ENCODE measurements at places on chromosomes 6 and 20.

DNA sequence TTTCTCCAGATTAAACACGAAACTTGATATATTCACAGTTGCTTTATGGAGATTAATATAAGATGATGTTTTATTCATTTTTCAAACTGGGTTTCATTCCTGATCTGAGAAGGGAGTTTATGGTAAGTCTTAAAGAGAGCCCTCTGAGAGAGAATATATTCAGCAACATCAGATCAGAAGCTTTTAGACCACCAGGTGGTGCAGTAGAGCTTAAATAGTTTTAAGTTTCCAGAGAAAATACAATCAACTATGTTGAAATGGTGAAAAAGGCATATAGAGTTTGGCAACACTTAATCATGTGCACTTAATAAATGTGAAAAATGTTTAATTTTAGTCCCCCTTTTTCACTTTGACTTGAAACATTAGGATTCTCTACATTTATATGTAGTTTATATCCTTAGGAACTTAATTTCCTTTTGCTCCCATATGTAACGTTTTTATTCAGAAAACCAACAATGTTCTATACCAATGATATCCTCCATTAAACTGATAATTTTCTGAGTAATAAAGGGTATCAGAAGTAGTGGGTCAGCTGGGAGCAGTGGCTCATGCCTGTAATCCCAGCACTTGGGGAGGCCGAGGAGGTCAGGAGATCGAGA is 86.4 kb upstream of the CLDN20 start:
- no peak for DNase-seq

DNA sequence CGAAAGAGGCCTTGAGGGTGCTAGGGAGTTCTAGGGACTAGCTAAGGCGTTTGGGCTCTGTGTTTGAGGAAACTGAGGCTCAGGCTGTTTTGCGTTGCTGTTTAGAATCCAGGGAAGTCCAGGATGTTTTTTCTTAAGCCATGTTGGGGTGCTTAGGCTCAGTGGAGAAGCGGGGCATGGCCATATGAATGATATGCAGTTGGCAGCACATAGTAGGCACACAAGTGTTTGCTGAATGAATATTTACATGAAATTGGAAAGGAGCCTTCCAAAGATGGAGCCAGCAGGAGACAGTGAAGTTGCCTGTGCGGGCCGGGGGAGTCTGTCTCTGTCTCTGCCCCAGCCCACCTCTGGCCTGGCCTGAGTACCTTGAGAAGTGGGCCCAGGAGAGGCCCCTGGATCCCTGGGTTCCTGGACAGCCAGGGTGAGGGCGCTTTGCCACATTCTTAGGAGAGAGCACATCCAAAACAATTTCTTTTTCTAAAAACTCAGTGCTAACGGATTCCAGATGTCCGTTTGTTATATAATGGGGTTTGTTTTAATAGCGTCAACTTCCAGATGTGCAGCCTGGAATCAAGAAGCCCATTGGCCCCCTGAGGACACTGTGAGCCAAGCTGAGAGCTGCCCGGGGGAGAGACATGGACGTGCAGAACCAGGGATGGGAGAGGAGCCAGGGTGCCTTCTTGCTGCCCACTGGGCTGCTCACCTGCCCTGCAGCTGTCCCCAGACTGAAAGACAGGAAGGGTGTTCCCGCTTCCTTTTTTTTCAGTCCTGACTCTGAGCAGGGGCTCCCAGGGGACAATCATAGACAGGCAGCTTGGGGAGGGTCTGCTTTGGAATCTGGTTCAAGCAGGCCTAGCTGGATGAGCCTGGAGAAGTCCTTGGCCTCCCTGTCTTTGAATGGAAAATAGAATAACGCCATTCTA is 20.1 kb upstream of the EMILIN3 start:
- DNase-seq = no peak

DNA sequence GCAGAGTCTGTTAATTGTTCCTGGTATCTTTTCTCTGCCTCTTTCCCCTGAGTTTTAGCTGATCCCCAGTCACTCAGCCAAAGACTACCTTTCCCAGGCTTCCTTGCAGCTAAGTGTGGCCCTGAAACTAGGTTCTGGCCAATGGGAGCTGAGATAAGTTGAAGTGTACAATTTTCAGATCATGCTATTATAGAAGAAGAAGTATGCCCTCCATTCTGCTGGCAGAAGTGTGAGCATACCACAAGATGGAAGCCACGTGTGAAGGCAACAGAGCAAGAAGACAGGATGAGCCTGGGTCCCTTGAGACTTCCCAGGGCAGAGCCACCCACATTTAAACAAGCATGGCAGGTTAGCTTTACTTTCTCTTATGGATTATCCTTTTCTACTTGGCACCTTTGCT is 273.2 kb downstream of the HIVEP2 start:
- no peak for DNase-seq

DNA sequence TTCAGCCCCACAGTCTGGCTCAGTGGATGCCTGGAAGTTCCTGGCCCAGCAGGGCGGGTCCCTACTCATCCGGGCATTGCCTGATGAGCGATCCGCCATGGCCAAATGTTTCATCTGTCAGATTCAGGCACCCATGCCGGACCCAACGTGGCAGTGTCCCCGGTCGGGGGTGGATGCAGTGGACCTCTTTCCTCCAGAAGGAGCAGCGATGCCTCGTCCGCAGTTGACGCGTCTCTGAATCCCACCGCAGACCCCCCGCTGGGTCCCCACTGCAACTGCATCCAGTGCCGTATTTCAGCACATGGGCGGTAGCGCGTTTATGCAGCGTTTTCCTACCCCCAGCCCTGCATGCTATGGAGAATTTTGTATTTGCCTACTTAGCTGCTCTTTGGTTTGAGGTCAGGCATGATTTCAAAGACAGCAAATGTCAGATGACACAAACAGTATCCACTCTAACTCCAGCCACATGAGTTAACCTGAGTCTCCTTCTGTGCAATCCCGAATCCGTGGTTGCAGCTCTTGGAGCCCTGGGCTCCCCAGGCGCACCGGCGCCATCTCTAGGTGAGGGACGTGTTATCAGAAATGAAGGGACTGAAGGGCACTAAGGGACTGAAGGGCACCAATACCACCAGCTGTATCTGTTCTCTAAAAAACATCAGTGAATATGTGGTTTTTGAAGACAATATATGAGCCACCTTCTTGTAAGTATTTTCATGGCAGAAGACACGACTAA is 72.6 kb upstream of the THBS2 start:
- no peak for DNase-seq

DNA sequence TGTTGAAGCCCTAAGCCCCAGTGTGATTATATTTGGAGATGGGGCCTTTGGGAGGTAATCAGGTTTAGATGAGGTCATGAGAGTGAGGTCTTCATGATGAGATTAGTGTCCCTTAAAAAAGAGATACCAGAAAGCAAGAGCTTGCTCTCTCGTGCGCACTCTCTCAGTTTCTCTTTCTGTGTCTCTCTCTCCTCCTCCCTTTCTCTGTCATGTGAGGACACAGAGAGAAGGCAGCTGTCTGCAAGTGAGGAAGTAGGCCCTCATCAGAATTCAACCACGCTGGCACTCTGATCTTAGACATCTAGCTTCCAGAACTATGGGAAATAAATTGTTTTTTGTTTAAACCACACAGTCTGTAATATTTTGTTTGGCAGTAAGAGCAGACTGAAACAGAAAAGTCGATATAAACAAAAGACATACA is 180.5 kb downstream of the IBTK start:
- DNase-seq = no peak

- DNase-seq = peak; percentile 29
Measured at GRCh38 chr6:110528101-110528929, 51.9 kb upstream of the SLC22A16 start.

- no peak for DNase-seq
Measured at GRCh38 chr6:139247618-139248017, 44.2 kb downstream of the TXLNB start.

GRCh38 chr20:38839563-38839962 is 34.1 kb downstream of the PPP1R16B start:
- no peak for DNase-seq

GRCh38 chr6:31529329-31530150 is 778 bp downstream of the MCCD1 start:
- no peak for DNase-seq

DNA sequence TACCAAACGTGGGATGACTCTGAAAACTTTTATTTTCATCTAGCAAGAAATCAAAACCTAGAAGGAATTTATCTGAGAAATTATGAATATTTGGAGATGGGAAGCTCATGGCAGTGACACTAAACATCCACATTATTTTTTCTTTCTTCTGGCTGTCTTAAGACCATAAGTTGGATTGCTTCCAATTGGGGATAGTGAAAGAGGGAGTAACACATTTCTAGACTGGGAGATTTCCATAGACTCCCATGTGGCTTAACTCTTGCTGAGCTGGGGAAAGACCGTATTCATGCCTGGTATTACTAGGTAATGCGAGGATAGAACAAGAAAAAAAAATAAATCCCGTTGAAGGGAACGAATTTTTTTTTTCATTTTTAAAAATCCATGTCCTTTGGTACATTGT is 120.0 kb downstream of the UTRN start:
- DNase-seq = no peak

- DNase-seq = no peak
Measured at GRCh38 chr20:25239387-25240370, 8.2 kb upstream of the PYGB start.

DNA sequence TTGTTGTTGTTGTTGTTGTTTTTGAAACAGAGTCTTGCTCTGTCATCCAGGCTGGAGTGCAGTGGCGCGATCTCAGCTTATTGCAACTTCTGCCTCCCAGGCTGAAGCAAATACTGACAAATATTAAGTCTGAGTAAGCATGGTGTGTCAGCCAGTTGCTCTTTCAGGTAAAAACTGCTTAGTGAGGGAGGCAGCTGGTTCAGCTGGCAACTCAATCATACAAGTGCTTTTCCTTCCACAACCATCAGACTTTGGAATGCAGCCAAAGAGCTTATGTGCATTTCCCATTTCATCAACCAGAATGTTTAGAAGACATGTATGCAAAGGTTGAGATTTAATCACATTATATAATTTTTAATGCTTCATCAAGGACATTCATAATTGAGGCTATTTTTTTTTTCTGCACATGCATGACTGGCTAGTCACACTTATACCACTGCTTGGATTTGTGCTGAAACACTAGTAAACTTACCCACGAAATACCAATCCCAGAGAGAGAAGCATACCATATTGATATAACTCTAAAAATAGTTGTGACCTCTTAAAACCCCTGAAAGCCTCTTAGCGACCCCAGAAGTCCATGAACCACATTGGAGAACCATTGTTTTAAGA is 56.0 kb downstream of the CLIC5 start:
- no peak for DNase-seq

GRCh38 chr20:25282034-25282781 is 34.3 kb downstream of the PYGB start:
- DNase-seq = no peak

- DNase-seq = no peak
Measured at GRCh38 chr6:115887891-115888290, 172.8 kb downstream of the FRK start.
